ENCODE measurements at places on chromosomes 13 and 19.
A peak's percentile ranks its signal among the peaks of the same experiment; 100 is the strongest.

DNA sequence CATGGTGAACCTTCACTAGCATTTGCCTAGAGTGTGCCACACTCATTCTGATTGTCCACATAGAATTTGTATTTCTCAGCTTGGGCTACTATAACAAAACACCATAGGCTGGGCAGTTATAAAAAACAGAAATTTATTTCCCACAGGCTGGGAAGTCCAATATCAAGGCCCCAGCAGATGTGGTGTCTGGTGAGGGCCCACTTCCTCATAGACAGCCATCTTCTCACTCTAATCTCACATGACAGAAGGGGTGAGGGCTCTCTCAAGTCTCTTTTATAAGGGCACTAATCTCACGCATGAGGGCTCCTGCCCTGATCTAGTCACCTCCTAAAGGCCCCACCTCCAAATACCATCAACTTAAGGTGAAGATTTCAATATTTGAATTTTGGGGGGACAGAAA lies 53.6 kb downstream of the LRRC63 start:
- no peak for DNase-seq

GRCh38 chr19:29162694-29163093 lies 50.3 kb downstream of the UQCRFS1 start:
- DNase-seq = no peak

GRCh38 chr13:80382576-80382975 lies 41.6 kb upstream of the SPRY2 start:
- no peak for DNase-seq

- no peak for DNase-seq
These were observed 8.0 kb upstream of the USF2 start for GRCh38 chr19:35260694-35261304.

GRCh38 chr19:38265921-38266429 lies 1.6 kb downstream of the SPINT2 start:
- DNase-seq = no peak

DNA sequence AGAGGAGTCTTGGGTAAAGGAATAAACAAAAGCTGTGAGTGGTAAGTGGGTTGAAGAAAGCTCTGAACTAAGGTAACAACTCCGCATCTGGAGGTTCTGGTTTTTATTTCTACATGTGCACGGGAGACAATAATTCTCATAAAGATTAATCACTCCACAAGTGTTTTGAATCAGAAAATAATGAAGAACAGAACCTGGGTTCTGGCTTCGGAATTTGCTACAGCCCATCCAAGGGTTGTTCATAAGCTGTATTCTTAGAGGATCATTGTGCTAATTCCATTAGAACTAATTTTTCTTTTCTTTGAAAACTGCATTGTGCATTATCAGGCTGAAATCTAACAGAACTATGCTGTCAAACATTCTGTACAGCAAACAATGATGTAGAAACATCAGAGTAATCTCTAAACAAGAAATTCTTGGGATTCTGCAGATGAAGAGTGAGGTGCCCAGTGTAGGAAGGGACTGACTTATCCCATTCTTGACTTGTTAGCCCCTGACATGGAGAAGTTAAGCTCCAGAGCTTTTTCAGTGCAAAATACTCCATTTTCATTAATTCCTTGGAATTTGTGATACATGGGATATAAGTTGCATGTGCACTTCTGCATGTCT lies 368.2 kb downstream of the COG6 start:
- DNase-seq = no peak

DNA sequence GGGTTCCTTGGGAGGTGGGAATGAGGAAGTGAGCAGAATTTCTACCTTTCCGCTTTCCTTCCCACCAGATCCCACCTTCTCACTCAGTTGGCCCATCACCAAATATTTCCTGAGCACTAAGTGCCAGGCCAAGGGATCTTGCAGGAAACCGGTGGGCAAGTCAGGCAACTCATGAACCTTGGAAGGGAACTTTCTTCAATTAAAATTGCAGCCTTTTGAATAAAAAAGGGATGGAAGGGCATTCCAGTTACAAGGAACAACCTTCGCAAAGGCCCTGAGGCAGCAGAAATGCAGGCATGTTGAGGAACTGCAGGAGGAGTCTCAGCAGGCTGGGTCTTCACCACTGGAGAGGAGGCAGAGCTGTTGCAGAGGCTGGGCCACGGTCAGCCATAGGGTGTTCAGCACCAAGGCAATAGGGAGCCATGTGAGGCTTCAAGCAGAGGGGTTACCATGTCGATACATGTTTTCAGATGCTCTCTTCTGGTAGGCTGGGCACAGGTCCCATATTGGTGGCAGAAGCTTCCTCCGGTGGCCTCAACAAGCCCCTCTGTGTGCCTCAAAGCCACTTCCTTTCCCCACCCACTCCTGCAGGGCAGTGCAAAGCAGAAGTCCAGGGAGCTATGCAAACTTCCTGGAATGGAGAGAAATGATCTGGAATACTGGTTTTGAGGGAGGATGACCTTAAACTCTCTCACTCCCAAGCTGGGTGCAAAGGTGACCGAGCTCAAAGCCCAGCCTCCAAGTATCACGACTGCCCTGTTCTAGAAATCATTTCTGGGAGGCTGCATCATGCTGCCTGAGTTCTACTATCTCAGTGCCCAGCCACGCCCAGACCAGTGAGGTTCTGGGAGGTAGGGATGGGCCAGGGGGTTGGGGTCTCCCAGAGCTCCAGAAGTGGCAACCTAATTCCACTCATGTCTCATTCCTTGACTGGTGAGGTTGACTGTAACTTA lies at the start of gene FUT6:
FUT6 (minus strand) TSS at position 638 of the 953 bp plus-strand sequence. CDS start 7,135 bp downstream, outside the sequence.
- no peak for DNase-seq

- no peak for DNase-seq
These were observed 1.4 kb downstream of the IFI30 start for GRCh38 chr19:18174983-18175382.

DNA sequence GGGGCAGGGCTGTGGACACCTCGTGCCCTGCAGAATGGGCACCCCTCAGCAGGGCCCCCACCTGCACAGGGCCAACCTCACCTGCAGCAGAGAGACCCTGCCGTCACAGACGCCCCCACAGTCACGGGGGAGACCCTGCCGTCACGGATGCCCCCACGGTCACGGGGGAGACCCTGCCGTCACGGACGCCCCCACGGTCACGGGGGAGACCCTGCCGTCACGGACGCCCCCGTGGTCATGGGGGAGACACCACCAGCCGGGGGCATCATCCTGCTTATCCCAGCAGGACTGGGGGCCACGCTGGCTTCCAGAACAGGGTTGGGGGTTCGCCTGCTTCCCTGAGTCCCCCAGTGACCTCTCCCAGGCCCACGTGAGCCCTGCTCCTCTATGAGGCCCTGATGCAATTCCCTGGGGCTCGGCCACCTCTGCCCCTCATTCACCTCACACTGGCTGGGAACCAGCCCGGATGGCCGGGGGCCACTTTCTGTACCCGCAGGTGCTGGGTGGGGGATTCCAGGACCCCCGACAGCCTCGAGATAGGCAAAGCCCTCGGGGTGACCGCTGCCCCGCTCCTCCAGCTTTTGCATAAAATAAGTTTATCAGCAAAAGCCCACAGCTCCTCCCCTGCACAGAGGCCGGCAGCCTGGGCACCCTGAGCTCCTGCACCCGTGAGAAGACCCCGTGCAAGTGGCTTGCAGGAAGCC lies 23.6 kb downstream of the SBNO2 start:
- DNase-seq = no peak

- DNase-seq = no peak
These were observed 24.6 kb downstream of the BICRA start for GRCh38 chr19:47633517-47633916.

- DNase-seq = no peak
These were observed 741.0 kb downstream of the UQCRFS1 start for GRCh38 chr19:28471731-28472510.

DNA sequence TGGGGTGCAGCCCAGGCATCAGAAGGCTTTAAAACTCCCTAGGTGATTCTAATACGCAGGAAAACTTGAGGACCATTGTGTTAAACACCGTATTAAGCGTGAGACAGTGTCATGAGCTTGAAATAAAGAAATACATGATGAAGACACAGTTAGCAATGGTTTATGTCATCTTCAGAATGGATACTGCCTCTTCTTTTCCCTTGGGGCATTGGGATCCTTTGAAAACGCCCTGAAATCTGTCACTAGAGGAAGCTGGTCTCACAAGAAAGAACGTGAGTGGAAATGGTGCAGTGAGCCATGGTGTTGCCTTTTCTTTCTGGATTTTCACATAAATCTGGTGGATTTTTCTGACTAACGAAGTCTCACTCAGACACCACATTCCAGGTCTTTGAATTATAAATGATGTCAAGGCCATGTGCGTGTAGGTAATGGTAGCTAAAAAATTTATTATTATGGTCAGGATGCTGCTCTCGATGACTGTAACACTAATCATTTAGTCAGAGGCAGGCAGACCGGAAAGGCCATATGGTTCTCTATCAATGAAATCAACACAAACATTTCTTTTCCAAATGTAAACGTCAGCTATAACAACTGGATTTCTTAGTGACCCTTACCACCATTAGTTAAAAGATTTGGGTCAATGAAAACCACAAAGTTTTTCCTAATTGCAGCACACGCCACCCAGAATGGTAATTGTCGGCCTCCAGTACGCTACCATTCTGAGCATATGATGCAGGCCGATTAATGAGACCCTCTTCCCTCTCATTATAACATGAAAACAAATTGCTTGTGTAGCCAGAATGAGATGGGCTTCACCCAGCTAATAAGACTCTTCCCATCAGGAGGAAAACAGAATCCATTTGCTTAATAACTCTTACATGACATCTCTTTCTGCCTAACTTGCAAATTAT lies 105.6 kb downstream of the SLC7A1 start:
- no peak for DNase-seq

DNA sequence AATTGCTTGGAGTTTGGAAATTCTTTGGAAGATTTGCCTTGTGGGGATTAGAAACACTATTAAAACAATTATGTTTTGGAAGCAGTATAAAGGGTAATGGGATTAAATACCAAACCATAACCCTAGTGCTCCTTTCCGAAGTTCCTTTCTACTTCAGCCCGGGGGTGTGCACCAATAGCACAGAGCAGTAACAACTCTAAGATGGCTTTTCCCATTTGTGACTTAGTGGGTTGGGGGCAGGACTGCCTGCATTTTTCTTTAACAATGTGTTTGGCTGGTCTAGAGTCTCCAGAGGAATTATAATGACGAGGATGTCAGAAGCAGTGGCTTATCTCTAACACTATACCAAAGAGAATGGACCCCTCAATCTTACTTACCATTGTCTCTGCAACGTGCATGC lies 11.9 kb upstream of the IL17D start:
- DNase-seq = no peak

GRCh38 chr19:45344621-45345505 lies 4.3 kb downstream of the KLC3 start:
- no peak for DNase-seq

- DNase-seq = no peak
These were observed 12.9 kb upstream of the CXCL17 start for GRCh38 chr19:42455621-42456081.

GRCh38 chr13:44934724-44935123 lies 54.5 kb downstream of the NUFIP1 start:
- peak; percentile 31 for DNase-seq

GRCh38 chr13:51937320-51938290 lies 73.6 kb downstream of the ATP7B start:
- DNase-seq = no peak

- no peak for DNase-seq
These were observed 2.0 kb downstream of the GJB2 start for GRCh38 chr13:20190481-20191310.

DNA sequence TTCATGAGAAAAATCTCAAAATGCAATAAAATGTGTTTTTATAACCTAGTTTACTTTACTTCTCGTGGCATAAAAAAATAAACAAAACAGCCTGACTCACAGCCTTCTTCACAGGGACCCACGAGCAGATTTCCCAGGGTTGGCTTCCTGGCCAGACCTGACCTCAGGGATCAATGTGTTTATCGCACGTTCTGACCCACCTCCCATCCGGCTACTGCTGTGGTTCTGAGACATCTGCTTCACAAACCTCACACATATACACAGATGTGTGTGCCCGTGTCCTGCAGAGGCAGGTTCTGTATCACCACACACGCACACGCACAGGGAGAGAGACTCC lies 118.3 kb downstream of the COL4A2 start:
- DNase-seq = no peak

GRCh38 chr13:26660766-26661165 lies 99.8 kb downstream of the GPR12 start:
- no peak for DNase-seq

DNA sequence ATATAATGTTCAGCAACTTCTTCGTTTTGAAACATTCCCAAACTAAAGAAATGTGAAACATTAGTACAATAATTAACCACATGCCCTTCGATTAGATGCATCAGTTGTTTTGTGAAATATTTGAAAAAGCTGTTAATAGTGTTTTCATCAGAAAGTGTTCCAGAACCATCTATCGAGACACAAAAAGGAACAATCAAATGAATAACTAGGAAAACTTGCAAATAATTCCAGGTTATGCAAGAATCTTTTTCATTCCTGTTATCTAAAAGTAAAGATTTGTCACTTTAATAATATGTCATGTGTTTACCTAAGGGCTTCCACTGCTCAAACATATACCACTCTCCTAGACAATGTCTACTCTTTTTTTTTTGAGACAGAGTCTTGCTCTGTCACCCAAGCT lies 904.2 kb upstream of the MIR17HG start:
- DNase-seq = no peak

DNA sequence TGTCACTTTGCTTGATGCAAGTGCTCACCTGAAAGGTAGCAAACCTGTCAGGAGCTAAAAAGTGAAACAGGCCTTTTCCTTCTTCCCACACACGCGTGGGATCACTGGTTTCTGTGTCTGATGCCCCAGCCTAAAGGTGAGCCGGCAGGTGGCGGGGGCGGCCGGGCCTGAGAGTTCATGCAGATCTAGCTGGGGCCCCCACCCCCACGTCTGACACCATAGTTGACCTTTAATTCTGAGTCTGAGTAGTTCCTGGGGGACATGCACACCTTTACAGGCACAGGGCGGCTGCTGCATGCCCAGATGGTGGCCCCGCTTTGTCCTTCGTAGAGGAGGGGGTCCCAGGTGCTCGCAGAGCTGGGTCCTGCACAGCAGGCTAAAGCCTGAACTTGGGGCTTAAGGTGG lies 345.3 kb downstream of the TEX29 start:
- DNase-seq = no peak

GRCh38 chr19:12793290-12794195 lies 2.3 kb downstream of the JUNB start:
- DNase-seq = peak; percentile 79

DNA sequence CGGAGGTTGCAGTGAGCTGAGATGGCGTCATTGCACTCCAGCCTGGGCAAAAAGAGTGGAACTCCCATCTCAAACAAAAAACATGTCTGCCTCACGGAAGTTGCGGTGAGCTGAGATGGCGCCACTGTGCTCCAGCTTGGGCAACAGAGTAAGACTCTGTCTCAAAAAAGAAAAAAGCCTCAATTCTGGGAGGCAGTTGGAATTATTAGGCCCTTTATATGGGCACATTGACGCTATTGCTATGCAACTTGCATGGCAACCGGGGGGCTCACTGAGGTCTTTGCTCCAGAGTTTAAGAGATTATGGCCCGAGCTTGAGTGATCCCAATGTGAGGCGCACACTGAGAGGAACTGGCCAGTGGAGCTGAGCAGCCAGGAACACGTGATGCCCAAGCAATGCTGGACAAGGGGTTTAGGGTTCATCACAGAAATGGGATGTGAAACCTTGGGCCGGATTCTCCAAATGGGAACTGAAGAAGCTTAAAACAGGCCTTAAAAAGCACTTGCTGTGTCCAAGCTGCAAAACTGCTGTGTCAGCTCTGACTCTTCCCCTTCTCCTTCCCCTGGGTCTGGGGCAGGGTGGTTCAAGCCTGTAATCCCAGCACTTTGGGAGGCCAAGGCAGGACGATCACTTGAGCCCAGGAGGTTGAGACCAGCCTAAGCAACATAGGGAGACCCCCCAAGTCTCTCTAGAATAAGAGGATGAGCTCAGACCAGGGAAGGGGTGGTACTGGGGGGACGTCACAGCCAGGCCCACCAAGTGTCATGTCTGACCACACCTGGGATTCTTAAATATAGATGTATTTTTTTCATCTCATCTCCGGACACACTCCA lies 2.5 kb downstream of the FTL start:
- DNase-seq = no peak

Measured in GF-D8 (cell line).